ENCODE measurements at places on chromosomes 11 and 22.

GRCh38 chr11:121318848-121319834 lies 26.6 kb downstream of the SC5D start:
- peak; percentile 16 for DNase-seq

- DNase-seq = no peak
Measured at GRCh38 chr11:45087900-45088160, 58.6 kb upstream of the PRDM11 start.

GRCh38 chr11:118908264-118908663 lies 17.5 kb downstream of the BCL9L start:
- DNase-seq = no peak

DNA sequence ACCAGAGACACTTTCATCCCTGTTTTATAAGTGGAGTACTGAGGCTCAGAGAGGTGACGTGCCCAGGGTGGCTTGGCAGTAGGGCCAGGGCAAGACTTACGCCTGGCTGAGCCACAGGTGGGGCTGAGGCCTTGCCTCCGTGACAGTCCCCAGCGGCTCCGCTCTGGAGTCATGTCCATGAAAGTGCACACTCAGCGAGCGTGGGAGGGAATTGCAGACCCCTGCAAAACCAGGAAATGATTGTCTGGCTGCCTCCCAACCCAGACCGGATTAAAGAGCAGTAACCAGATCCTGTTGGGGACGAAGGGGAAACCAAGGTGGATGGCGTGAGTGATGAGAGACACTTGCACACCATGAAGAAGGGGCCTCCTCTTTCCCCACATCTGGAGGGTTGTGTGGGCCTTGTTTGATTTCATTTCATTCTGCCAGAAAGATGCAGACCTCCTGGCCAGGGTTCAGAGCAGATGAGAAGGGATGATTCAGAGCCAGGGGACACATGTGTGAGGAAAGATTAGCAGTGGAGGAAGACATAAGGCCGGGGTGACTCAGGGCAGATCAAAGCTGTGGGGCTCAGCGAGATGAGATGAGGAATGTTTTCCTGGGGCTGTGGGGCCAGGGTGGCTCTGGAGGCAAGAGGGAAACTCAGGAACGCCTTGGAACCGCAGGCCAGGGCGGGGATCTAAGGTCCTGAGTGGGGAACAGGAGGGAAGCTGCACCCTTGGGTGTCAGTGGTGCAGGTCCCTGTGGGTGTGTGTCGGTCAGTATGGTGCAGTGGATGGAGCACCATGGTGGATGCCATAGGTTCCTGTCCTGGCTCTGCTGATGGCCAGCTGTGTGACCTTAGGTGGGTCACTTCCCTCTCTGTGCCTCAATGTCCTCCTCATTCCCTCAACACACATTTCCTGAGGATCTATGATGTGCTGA lies 29.9 kb upstream of the LRRC32 start:
- no peak for DNase-seq

DNA sequence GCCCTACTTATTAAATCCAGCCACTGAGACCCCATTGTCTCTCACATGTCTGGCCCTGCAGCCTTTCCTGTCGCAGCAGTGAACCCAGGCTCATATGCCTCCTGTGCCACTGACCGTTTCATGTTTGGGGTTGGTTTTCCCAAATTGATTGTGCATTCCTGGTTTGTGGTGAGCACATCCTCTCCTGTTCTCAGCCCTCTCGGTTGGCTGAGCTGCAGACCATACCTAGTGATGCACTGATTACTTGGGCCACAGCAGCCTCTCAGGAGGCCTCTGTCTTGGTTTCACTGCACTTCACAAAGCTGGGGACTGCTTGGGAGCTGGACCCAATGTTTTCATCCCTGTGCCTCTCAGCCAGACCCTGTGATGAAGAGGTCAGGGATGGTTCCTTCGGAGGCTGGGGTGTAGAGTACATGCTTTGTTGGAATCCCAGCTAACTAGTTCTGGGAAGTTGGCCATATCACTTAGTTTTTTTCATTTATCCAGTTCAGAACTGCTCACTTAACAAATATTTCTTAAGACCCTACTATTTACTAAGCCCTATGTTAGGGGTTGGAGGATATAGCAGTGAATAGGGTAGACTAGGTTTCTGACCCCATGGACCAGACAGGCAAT lies 30.9 kb downstream of the PARVA start:
- DNase-seq = no peak

- DNase-seq = peak; percentile 64
Measured at GRCh38 chr11:11842421-11843008, 743 bp downstream of the USP47 start.

GRCh38 chr11:14386895-14387480 lies 28.0 kb upstream of the RRAS2 start:
- DNase-seq = no peak

DNA sequence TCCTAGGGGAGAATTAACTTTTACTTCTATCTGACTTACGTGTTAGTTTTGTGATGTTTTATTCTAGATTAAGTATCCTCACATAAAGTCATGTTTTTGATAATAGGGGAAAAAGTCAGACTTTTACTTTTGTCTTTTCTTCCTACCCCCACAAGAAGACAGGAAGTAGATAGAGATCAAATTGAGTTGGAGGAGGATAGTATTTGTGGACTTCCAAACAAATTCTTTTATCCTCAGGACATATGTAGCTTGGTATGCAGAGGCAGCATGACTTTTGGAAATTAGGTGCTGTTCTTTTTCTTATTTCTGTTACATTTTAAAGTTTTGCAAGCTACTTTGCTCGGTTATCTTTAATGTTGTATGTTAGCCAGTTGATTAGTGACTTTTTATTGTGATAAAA lies 61.4 kb downstream of the MTMR3 start:
- no peak for DNase-seq

DNA sequence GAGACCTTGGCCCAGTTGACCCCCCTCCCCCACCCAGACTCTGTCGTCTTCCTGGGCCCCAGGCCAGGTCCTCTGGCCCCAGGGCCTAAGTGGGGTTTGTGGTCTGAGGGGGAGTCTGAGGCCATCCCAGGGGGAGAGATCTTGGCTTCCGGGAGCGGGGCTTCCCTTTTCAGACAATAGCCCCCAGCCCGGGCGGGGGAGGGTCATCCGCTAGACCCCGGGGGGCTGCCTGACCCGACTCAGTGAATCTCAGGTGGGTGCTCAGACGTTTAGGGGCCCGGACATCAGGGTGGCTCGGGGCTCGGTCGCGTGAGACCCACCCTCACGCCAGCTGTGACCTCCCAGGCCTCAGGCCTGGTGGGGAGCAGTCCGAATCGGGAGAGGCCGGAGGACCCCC lies 609 bp downstream of the MAPK11 start:
- no peak for DNase-seq

DNA sequence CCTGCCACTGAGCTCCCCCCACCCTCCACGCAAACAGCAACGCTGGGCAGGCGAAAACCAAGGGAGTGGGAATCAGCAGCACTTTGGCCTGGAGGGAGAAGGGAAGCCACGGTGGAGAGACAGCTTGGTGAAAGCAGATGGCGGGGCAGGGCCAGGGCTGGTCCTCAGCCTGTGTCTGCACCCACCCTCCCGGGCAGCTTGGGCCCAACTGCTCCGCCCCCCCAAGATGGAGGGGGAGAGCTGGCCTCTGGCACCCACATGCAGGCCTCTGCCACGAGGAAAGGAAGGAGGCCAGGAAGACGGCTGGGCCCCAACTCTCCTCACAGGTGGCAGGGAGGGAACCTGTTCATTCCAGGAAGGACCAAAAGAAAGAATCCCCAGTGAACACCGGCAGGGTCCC lies 17.8 kb downstream of the MAFF start:
- DNase-seq = no peak

DNA sequence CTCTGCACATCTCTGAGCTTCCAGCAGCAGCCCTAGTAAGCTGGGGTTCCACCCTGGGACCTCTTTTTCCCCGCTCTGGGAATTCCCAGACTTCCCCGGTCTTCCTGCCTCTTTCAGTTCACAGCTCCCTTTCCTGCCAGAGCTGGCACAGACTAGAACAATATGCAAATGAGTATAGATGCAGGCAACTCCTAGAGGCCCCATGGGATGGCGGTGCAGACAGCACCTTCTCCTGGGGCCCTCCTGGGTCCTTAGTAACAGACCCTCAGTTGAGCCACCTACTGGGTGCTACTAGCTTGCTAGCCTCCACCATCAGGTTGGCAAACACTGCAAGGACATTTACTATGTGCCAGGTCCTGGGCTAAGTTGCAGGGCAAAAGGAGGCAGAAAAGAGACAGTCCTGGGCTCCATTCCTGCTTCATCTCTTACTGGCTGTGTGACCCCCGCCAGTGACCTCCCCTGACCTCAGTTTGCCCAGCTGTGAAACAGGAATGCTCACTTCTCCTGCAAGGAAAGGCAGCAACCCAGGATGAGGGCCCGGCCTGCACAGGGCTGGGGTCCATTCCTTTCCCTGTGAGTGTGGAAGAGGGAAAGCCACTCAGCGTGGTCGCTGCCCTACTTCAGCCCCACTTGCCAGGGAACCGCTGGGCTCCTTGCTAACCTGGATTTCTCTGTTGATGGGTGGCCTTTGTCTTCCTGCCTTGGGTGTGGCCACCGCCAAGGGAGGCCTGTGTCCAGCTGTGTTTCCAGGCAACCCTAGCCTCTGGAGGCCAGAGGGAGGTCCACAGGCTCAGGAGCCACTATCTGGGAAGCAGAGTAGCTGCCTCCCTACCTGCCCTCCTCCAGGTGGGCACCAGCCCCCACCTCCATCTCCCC lies 7.3 kb downstream of the RELT start:
- DNase-seq = no peak

DNA sequence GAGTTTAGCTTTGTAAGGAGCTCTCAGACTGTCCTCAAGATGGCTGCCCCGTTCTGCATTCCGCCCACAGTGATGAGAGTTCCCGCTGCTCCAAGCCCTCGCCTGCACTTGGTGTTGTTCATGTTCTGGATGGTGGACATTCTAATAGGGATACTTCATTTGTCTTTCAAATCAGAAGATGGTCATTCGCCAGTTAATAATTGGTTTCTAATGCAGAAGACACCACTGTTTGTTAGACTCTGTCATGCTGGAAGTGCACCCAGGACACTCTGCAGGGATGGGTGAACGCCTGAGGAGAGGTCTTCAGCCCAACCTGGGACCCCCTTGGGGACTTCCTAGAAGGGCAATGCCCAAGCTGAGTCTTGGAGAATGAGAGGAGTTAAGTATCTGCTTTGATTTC lies 836.4 kb downstream of the TBC1D22A start:
- DNase-seq = no peak

DNA sequence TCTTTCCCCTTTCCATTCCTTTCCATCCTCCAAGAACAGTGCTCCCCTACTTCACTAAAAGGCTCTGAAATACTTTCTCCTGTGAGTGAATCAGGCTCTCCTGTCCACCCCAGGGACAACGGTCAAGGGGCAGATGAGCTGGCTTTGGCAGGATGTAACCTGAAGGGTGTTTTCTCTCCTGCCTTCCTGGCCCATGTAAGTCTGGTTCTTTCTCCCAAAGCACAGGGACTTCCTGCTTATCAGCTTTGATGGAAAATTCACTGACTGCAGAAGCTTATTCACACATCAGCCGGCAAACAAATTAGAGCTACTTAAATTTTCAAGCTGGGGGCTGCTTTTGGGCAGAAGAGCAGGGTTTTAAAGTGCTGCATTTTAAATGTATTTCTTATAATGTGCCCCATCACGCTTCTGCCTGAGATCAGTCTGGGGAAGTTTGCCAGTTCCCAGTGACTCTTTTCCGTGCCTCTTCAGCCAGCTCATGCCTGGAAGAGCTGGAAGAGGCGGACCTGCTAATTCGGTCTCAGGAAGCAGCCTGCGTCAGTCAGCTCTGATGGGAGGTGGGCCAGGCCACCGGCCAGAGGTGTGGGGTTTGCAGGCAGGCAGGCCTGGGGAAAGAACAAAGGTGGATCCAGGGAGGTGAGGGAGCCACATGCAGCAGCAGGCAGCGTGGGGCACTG lies 140.4 kb upstream of the TBCEL start:
- no peak for DNase-seq

GRCh38 chr11:60915248-60915914 lies 1.4 kb downstream of the TMEM109 start:
- no peak for DNase-seq

DNA sequence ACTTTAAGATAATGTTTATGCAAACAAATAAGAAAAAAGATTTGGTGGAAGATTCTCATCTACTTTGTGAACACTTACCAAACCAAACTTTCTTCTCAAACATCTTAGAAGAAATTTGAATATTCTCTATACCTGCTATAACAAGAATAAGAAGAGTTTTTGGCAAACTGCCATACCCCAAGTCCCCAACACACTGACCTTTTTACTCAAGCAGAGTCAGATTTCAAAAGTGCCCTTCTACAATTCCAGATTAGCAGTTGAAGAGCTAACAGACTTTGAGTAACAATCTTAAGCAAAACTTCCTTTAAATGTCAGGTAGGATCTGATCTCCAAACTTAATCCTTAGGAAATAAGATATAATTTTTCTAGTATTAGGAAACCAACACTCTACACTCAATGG lies 33.9 kb downstream of the TSG101 start:
- DNase-seq = no peak
